Stimulated activated CD4-positive, alpha-beta T cell treated with anti-CD3 and anti-CD28 coated beads, TNF-alpha, amount 100 ng/mL, for 1 hour (primary cell): ENCODE measurements at places on chromosomes 16 and 17.

- no peak for DNase-seq
These were observed 152.7 kb downstream of the RAB11FIP4 start for GRCh38 chr17:31544186-31544585.

DNA sequence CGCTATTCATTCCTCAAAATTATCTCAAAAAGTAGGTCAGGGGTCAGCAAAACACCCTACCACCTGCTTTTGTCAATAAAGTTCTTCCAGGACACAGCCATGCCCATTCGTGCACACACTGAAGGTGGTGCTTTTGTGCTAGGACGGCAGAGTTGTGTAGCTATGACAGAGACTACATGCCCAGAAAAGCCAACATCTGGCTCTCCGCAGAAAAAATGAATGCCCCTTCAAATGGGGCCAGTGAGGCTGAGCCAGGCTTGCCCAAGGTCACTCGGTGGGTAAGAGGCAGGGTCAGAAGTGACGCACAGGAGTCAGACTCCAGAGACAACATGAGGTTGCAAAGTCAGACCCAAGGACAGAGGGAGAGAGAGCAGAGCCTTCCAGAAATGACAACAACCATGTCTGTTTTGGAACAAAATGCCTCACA, 200.1 kb downstream of the XYLT1 start:
- DNase-seq: no peak

GRCh38 chr16:79810449-79811189, 210.1 kb upstream of the MAF start:
- no peak for DNase-seq

DNA sequence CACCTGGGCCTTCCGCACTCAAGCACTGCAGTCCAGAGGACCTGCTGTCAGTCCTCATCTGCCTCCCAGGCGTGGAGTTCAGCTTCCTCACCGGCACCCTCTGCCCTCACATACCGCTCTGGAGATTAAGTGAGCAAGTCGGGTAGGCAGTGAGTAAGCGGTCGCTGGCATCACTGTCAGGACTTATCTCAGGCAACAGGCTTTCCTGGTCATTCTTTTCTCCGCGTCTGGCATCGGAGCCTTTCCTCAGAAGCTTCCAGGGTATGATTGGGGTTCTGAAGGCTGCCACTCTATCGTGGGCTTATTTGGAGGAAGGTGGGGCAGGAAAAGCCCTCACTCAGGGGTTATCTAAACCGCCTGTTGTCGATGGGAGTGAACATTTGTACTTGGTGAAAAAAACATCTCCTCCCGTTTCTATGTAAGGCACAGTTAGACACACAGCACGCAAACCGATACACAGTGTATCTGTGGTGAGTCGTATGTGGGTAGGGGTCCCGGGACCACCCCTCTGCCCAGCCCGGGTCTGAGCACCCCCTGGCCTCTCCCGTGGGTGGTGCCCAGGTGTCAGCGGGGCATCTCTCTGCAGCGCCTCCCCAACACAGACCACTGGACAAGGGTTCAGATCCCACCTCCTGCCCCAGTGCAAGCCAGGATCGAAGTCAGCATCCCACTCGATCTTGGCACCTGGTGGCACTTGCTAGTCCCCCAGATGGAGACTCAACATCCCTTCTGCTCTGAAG, 92.5 kb upstream of the PLCG2 start:
- no peak for DNase-seq

DNA sequence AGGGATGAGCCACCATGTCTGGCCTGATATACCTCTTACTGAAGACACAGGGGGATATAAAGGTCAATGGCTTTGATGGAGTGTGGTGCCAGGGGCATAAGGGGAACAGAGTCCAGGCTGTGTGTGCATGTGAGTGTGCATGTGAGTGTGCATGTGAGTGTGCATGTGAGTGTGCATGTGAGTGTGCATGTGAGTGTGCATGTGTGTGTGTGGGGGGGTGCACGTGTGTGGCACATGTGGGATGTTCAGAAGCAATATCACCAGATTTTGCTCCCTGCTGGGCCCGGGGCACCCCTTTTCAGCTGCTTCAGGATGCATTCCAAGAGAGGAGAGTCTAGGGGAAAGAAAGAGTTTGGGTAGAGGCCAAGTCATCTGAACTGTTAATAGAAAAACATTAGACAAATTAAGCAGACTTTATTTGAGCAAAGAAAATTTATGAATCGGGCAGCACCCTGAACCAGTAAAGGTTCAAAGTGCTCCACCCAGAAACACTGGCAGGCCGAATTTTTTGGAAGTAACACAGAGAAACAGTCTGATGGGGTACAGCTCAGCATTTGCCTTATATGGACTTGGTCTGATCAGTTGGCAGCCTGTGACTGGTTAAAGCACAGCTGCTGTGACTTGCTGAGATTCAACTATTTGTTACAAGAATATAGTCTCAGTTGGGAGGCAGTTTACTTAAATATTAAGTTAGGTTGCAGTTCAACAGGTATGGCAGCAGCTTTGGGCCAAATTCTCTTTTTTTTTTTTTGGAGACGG, 9.7 kb downstream of the CHST5 start:
- DNase-seq: no peak

- DNase-seq: no peak
These were observed 5.7 kb upstream of the TSPOAP1 start for GRCh38 chr17:58334256-58334655.

DNA sequence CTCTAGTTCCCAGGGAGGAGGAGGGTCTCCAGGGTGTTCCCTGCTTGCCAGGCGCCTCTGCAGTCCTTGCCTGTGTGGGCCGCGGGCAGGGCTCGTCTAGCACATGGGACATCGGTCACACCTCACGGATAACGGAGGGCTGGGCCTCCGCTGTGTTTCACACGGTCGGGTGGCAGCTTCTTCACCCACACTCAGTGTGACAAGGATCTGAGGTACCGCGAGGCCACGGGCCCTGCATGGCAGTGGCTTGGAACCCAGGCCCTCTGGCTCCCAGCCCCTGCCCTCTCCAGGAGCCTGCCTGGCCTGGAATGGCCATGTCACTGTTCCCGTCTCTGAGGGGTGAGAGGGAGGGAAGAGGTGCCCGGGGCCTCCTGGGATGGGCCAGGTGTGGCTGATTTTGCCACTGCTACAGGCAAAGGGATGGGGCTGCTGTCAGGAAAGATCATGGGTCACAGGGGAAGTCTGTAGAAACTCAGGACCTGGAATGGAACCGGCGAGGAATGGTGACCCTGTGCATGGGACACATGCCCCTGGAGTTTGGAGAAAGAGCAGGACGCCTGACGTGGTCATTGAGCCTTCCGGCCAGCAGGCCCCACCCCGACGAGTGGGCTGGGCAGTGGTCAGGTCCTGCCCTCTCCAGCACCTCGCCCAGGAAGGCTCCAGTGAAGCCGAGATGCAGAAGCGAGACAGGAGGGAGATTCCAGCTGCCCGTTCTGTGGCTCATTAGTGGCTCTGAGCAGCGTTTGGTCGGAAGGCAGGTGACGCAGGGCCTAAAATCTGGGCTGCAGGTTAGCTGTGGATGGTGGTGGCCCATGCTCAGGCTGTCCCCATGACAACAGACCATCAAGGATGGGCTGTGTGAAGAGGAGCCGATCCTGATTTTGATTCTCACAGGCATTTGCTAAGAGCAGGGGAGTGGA, 76.5 kb upstream of the GSE1 start:
- no peak for DNase-seq

DNA sequence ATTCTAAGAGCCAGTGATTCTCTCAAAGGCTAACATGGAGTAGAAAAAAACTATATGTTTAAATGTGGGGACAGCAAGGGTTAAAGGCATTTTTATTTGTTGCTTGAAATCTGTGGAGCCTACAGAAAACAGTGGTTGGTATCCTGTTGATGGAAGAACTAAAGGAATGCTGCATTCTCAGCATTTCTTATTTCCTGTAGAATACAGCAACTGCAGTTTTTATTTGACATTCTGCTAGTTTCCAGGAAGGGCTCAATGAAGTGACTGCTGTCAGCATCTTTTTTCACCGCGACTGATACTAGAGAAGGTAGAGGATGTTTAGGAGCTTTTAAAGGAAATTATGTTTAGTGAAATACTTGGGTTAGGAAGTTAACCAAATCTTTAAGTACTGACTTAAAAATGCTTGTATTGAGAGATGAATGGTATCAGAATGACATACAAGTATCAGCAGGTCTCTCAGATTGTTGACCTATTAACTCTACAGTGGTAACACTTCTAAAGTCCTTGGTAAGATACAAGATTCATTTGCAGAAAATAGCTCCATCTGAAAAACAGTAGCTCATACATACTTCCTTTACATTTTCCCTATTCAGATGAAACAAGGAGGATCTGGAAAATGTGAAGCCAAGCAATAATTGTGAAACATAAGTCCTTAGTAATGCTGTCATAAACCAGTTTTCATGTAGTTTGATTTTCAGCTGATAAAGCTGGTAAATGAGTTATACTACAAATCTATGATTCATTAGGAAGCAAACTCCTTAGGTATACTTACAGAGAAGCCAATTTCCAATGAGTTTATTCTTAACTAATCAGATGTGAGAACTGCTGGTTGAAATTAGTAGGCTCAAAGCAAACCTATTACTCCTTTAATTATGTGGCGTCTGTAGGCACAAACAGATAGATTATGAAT, 15.2 kb downstream of the CLTC start:
- no peak for DNase-seq

- DNase-seq: no peak
These were observed 1.4 kb downstream of the PYDC1 start for GRCh38 chr16:31215287-31216162.

GRCh38 chr16:50653633-50654519, 27.2 kb downstream of the SNX20 start:
- DNase-seq: no peak

GRCh38 chr17:73957564-73957963, 245.9 kb upstream of the RPL38 start:
- DNase-seq: no peak

- DNase-seq: no peak
These were observed 39.2 kb upstream of the SLC12A3 start for GRCh38 chr16:56825826-56826225.

GRCh38 chr16:164827-165538, 795 bp upstream of the HBM start:
- DNase-seq: no peak

GRCh38 chr16:52843381-52843780, 209.3 kb downstream of the CHD9NB start:
- DNase-seq: no peak

GRCh38 chr17:56707312-56708219, 114.1 kb downstream of the NOG start:
- DNase-seq: no peak

DNA sequence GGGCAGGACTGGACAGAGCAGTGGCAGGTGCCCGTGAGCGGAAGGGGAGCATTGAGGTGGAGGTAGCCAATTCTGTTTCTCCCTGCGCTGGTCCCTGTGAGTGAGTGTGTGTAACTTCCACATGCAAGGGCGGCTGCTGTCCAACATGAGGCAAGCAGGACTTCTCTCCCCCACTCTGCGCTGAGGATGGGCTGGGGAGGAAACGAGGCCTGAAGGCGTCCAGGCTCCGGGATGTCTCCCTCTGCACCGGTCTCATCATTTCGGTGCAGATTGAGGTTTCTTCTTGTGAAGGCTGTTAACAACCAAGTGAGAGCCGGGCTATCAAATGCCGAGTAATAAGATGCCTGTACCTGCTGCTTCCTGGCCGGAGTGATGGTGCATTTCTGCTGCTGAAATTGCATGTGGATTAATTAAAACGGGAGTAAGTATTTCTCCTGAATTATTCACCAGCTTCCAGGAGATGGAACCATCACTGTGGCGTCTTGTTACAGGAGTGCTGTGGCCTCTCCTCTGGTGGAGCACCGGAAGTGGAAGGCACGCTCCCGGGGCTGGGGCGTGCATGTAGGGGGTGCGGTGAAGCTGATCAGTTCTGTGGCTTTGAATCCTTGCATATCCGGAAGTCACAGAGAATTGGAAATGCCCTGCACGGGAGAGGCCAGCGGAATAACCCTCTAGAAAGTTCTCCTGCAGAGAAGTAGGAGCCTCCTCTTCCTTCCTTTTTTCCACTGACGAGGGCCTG, 41.7 kb upstream of the MGAT5B start:
- DNase-seq: no peak

DNA sequence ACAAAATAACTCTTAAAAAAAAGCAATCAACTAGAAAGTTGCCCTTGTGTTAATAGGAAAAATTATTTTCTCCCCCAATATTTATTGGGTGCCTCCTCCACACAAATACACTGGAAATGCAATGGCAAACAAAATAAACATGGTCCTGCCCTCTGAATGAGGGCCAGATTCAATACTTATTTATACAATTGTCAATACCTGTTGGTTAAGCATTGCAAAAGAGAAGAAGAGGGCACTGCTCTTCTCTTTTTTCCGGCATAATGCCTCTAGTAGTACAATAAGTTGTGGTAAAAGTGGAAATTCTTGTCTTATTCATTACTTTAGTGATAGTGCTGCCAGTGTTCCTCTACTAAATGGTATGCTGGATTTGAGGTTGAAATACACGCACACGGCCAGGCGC, 22.5 kb upstream of the ALDH3A2 start:
- no peak for DNase-seq

DNA sequence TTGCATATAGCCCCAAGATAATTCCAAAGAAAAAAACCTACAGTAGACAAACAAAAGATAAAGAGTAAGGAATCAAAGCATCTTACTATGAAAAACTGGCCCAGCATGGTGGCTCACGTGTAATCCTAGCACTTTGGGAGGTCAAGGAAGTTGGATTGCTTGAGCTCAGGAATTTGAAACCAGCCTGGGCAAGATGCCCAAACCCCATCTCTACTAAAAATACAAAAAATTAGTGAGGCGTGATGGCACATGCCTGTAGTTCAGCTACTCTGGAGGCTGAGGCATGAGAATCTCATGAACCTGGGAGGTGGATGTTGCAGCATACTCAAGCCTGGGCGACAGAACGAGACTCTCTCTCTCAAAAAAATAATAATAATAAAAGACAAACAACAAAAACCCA, 764.7 kb upstream of the KIF2B start:
- no peak for DNase-seq

DNA sequence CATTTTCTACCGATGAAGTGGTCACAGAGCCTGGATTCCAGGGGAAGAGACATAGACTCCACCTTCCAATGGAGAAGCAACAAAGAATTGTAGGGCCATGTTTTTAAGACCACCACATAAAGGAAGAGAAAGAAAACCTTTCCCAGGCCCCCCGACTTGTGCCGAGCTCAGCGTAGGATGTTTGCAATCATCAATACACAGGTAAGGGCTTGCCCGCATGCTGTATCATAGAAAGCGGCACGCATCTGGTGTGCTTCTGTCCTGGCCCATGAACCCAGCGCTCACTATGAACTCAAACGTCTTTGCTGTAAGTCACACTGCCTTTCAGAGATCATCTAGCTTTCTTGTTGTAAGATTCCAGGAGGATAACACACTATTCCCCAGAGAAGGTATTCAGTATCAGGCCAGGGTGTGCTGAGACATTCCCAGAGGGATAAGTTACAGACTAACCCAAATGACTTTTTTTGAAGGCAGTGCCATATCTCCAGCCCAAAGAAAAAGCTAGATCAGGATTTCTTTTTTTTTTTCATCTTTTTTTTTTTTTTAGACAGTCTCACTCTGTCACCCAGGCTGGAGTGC, 79.5 kb upstream of the RPL38 start:
- DNase-seq: no peak

DNA sequence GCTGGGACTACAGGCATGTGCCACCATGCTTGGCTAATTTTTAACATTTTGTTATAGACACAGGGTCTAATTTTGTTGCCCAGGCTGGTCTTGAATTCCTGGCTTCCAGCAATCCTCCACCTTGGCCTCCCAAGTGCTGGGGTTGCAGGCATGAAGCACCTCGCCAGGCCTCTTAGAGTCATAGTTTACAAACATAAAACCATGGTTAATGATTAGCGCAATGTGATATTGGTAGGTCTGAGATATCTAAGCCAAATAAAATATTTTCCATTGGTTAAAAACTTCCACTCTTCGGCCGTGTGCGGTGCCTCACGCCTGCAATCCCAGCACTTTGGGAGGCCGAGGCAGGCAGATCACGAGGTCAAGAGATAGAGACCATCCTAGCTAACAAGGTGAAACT, 16.6 kb downstream of the TXNDC11 start:
- no peak for DNase-seq
